NCI-H1694 (cell line): ENCODE measurements at places on chromosomes 7 and 10.

GRCh38 chr7:134320201-134320600 lies 3.5 kb upstream of the SLC35B4 start:
- no peak for DNase-seq

GRCh38 chr7:44175730-44176129 lies 13.5 kb downstream of the GCK start:
- no peak for DNase-seq

- no peak for DNase-seq
Observed at GRCh38 chr10:122706947-122707346, 7.3 kb upstream of the C10orf120 start.

DNA sequence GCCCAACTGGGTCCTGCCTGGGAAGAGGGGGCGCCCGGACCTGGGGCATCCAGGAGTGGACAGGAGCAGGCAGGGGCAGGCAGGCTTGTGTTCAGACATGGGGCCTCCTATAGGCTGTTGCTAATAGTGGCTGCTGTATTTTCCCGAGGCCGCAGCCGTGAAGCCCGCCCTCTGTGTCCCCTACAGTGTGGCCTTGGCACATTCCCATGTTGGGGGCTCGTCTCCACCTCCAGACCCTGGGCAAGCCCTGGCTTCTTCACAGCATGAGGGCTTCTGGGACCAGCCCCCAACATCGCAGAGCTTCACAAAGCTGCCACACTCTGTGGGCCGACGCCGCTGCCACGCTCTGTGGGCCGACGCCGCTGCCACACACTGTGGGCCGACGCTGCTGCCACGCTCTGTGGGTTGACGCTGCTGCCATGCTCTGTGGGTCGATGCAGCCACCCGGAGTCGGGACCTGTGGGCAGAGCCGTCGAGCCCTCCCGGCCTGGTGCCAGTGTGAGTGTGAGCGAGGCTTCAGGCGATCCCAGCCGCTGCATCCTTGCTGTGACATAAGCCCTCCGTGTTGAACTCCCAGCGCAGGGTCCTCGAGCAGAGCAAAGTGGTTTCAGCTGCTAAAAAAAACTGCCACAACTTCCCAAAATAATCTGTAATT lies 109.0 kb downstream of the INPP5A start:
- no peak for DNase-seq

DNA sequence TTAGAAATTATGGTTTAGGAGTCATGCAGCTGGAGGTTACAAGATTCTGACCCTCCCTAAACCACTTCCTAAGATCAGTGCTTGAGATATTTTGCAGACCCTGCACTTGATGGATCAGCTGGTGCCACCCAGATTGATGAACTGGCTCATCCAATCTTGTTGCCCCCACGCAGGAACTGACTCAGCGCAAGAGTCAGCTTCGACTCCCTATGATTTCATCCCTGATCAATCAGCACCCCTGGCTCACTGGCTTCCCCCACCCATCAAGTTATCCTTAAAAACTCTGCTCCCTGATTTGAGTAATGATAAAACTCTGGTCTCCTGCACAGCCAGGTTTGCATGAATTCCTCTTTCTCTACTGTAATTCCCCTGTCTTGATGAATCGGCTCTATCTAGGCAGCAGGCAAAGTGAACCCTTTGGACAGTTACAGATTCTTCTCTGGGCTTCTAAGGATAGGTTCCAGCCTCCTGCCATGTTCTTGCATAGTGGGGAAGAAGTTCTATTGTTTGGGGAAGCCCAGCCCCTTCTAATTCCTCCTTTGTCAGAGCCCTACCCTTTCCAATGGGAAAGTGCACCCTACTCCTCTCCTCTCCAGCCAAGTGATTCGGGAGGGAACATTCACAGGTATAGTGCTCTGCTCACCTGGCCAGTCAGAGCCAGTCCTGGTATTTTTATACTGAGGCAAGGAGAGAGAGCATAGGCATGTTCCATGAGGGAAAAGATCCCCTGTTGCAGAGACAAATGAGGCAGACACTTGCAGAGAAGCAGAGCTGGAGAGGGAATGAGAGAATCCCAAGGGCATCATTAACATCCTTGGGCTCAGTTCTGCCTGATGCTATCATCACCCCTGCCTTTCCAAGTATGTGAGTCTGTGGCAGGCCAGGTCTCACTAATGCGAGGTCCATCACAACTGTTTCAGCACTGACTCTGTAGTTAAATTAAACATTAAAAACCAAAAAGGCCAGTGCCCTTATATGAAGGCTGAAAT lies 224.4 kb upstream of the GALNT17 start:
- DNase-seq: no peak

GRCh38 chr7:23062452-23062851 lies 43.1 kb upstream of the KLHL7 start:
- no peak for DNase-seq

DNA sequence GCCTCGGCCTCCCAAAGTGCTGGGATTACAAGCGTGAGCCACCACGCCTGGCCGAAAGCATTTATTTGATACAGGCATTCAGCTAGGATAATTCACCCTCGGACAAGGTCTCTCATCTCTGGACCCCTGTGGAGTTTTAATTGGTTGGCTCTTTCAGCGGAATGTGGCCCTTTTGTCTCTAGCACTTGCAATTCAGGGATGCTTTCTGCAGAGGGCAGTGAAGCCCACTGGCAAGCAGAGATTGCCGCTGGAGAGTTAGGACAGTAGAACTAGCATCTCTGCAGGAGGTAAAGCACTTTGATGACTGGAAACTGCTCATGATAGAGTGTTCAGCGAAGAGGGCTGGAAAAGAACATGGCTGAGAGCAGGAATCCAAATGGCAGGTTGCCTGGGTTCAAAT lies 62.0 kb downstream of the SUFU start:
- no peak for DNase-seq

- DNase-seq: no peak
Observed at GRCh38 chr7:114658216-114658615, 243.6 kb downstream of the FOXP2 start.

DNA sequence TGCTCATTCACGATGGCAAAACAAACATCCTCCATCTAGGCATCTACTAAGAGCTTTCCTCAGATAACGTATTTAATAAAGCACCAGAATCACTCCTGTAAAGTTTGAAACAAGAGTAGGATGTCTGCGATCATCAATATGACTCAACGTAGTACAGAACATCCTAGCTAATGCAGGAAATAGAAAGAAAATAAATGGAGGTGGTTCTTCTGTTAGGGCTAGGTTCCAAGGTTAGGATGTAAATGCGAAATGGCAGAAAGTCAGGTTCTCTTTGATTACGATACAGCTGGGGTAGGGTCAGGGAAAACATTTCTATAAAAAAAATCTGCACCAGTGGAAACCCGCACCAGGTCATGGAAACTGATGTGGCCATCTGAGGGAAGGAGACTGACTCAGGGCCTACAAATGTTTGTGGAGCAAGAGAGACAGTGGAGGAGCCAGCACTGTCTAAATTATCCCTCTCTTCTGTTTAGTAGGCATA lies 29.1 kb downstream of the CCDC6 start:
- DNase-seq: no peak
